Fibroblast of the aortic adventitia (primary cell): ENCODE measurements at places on chromosomes 1 and 21. TPM values are rescaled to one million over a fixed set of nuclear protein-coding genes. Genes with fewer than 3 reads are reported as not detected.

The SPATA45 gene
- total RNA-seq = not detected in 2 replicates

The ANKRD34A gene
- total RNA-seq = 0.65 and 0.99 TPM in 2 replicates

The NFASC gene
- total RNA-seq = 22.0 and 25.9 TPM in 2 replicates

The FMO4 gene
- total RNA-seq = 4.8 and 7.2 TPM in 2 replicates

The MTARC1 gene
- 0.72 and 4.3 TPM in 2 replicates for total RNA-seq

The FCRL1 gene
- not detected in 2 replicates for total RNA-seq

The NUDC gene
- 23.8 and 26.7 TPM in 2 replicates for total RNA-seq

The RNU1-4 gene
- under 0.01 and 2,882 TPM in 2 replicates for total RNA-seq

The HORMAD1 gene
- total RNA-seq = not detected in 2 replicates

The TMEM200B gene
- total RNA-seq = 9.5 and 24.9 TPM in 2 replicates

The FCRL4 gene
- not detected in 2 replicates for total RNA-seq

The SFN gene
- total RNA-seq = 1.1 TPM in 1 of 2 replicates, not detected in the other

The OR2T29 gene
- total RNA-seq = not detected in 2 replicates

The KIF14 gene
- 1.8 and 13.4 TPM in 2 replicates for total RNA-seq

The WNT3A gene
- not detected in 2 replicates for total RNA-seq

The CRB1 gene
- 0.08 and 0.09 TPM in 2 replicates for total RNA-seq

The SEC22B gene
- 23.5 and 70.3 TPM in 2 replicates for total RNA-seq

The SYDE2 gene
- total RNA-seq = 5.2 and 6.5 TPM in 2 replicates

The LRRC52 gene
- total RNA-seq = not detected in 2 replicates

The GLMP gene
- 62.4 and 71.5 TPM in 2 replicates for total RNA-seq

The CITED4 gene
- 3.5 and 3.6 TPM in 2 replicates for total RNA-seq

The GBP7 gene
- not detected in 2 replicates for total RNA-seq

The OR2T11 gene
- not detected in 2 replicates for total RNA-seq

The ZC3H12A gene
- total RNA-seq = 5.3 and 8.2 TPM in 2 replicates

The HCN3 gene
- 0.08 and 1.4 TPM in 2 replicates for total RNA-seq

The TDRD10 gene
- not detected in 2 replicates for total RNA-seq
